DMS53 (cell line): ENCODE measurements at places on chromosomes 4 and X.

- DNase-seq = no peak
Observed at GRCh38 chr4:184442314-184442635, 32.1 kb downstream of the IRF2 start.

- DNase-seq = no peak
Observed at GRCh38 chrX:29775890-29776289, 439.5 kb upstream of the MAGEB2 start.

DNA sequence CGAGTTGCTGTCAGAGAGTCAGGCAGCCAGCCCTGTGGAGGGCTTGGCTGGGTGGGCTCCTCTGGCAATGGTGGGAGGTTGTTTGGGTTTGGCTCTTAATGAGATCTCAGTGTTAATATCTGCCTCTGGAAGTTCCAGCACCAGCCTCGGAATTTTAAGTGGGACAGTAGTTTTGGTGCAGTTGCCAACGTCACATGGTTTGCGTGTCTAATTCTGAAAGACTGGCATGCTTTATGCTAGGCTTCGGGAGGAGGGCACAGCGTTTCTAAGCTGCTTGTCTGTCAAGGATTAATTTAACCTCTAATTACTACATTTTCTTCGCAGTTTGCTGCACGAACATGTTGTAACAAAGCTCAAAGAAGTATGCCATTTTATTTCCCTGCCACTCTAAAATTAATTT is 9.2 kb downstream of the MAMLD1 start:
- DNase-seq = no peak

- DNase-seq = peak; percentile 43
Observed at GRCh38 chr4:141711211-141711610, 74.8 kb downstream of the IL15 start.

DNA sequence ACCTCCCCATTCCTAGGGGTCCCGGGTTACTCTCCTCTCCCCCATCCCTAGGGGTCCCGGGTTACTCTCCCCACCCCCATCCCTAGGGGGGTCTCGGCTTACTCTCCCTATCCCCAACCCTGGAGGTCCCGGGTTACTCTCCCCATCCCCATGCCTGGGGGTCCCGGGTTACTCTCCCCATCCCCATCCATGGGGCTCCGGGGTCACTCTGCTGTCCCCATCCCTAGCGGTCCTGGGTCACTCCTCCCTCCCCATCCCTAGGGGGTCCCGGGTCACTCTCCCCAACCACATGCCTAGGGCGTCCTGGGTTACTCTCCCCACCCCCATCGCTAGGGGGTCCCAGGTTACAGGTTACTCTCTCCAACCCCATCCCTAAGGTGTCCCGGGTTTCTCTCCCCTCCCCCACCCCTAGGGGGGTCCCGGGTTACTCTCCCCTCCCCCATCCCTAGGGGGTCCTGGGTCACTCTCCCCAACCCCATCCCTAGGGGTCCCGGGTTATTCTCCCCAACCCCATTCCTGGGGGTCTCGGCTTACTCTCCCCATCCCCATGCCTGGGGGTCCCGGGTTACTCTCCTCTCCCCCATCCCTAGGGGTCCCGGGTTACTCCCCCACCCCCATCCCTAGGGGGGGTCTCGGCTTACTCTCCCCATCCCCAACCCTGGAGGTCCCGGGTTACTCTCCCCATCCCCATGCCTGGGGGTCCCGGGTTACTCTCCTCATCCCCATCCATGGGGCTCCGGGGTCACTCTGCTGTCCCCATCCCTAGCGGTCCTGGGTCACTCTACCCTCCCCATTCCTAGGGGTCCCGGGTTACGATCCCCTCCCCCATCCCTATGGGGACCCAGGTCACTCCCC is 821 bp downstream of the ASMTL start:
- no peak for DNase-seq

GRCh38 chr4:8850830-8851188 is 20.8 kb downstream of the HMX1 start:
- DNase-seq = no peak

DNA sequence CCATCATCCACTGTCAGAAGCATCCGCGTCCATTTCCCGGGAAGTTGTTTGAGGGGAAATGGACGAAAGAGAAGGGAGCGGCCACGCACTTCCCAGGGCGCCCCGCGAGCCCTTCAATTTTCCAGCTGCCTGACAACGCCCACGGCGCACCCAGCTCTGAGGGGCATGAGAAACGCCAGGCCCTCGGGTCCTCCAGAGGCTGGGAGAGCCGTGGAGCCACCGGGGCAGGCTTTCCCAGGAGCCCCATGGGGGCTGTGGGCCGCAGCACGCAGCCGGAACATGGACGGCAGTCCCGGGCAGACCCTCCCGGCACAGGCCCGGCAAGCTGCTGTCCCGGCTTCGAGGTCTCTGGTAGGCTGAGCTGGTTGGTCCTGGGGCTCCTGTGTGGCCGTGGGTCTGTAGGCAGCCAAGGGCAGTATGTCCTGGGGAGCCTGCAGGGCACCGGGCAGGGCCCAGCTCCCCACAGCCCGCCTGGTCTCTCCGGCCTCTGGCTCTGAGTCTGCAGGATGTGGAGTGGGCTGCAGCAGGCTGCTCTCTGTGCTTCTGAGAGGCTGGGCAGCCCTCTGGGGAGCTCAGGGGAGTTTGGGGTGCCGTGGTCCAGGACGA is 115.2 kb downstream of the FAM53A start:
- DNase-seq = no peak

- peak; percentile 34 for DNase-seq
Observed at GRCh38 chr4:174496631-174497432, 25.5 kb downstream of the HPGD start.

DNA sequence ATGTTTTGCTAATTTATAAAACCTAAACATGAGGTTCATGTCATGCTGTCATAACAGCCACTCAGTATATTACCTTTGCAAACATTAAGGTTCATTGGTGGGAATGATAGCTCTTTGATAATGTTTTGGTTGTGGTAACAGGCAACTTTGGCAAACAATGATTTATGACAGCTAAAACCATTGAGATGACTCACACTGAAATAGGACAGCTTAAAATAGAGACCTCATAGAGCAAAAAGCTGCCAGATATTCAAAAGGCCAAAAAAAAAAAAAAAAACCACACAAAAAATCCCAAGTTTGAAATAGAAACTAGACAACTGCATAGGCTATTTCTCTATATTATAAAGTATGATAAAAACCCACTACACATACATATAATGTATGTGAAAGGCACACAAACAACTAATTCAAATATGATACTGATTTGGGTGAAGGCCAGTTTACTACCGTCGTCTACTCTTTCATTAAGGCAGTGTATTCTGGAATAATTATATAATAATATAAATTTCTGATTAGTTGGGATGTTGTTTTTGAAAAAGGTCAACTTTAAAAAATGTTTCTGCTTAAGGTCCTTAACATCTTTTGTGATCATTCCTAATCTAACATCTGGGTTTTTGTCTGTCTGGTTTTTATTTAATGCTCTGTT is 646.0 kb upstream of the PITX2 start:
- peak; percentile 45 for DNase-seq

- DNase-seq = peak; percentile 5
Observed at GRCh38 chrX:98357146-98357545, 1473.4 kb downstream of the RPA4 start.

GRCh38 chrX:16711219-16711811 is 1.2 kb downstream of the CTPS2 start:
- peak; percentile 31 for DNase-seq

DNA sequence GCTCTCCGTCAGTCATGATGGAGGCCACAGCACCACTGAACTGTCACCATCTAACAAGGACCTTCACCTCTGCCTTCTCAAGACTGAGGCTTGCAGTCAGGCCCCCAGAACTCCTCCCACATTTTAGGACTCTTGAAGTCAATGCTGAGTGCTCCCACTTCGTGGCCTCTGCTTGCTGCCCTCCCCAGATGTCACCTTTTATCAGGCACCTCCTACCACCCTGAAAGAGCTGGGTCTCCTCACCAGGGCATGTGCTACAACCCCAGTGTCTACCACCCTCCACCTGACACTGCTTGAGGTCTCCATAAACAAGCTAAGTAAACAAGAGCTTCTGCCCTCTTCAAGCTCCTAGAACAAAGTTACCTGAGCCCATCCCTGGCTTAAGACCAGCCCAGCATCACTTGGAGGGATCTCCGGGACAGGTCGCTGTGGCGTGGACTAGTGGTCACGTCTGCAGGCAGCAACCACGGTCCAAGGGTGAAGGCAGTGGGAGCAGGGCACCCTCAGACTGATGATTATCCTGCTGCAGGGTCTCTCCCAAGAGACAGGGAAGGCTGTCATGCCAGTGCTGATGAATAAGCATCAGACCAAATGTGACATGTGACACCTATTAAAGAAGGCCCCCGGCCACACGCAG is 7.7 kb upstream of the FAM53A start:
- no peak for DNase-seq

GRCh38 chr4:98430708-98431403 is 169.7 kb downstream of the RAP1GDS1 start:
- DNase-seq = no peak

- DNase-seq = peak; percentile 22
Observed at GRCh38 chrX:19373351-19373891, 29.7 kb downstream of the PDHA1 start.

GRCh38 chr4:149223659-149224058 is 592.0 kb downstream of the IQCM start:
- DNase-seq = no peak

DNA sequence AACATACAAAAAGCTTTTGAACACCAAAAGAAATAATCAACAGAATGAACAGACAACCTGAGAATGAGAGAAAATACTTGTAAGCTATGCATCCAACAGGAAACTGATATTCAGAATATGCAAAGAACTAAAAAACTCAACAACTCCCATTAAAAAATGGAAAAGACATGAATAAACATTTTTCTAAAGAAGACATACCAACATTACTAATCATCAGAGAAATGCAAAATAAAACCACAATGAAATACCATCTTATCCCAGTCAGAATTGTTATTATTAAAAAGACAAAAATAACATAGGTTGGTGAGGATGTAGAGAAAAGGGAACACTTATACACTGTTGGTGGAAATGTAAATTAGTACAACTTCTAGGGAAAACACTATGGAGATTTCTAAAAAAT is 1161.9 kb downstream of the PCDH19 start:
- no peak for DNase-seq

- no peak for DNase-seq
Observed at GRCh38 chr4:2487632-2488031, 18.7 kb downstream of the RNF4 start.

DNA sequence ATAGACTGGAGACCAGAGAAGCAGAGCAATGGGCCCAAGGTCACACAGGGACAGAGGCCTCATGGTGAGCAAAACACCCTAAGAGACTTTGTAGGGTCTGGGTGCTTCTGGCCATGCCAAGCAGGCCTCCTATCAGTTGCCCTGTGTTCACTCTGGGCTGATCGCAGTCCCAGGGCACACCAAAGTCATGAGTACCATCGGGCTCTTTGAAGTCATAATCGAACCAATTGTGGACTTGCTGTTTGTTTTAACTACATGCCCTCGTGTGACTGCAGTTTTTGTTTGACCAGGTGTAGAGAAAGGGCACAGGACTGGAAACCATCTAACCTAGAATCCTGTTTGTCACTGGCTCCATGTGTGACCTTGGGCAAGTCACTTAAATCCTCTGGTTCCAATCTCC is 172.5 kb upstream of the CPEB2 start:
- DNase-seq = peak; percentile 61

- no peak for DNase-seq
Observed at GRCh38 chrX:12494400-12495138, 296.6 kb upstream of the PRPS2 start.

DNA sequence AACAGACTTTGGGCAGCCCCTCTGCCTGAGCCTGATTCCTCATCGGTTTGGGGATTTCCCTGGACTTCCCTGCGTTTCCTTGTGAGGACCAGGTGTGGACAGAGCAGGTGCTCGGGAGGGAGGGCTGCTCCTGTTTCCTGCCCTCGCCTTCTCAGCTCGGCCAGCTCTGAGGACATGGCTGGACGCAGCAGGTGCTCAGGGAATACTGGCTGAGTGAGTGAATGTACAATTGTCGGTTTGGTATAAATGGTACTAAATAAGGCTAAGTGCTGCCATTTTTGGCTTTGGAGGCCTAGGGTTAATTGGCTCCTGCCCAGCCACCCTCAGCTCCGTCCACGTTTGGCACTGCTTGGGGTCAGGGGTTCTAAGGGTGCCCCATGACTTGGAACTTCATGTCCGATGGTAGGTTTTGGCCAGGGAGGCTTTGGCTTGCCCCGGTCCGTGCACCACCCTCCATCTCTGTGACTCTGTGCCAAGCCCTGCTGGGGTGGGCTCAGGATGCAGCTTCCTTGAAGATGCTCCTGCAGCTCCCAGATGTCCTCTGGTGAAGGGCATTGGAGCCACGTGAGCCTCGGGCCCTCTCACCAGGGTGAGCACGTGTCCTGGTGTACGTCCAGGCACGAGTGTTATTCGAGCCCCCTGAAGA is 45.0 kb upstream of the NKX1-1 start:
- DNase-seq = no peak

GRCh38 chrX:74949717-74950116 is 24.5 kb upstream of the NEXMIF start:
- no peak for DNase-seq

- DNase-seq = no peak
Observed at GRCh38 chr4:2332201-2332975, 70.5 kb upstream of the MXD4 start.

DNA sequence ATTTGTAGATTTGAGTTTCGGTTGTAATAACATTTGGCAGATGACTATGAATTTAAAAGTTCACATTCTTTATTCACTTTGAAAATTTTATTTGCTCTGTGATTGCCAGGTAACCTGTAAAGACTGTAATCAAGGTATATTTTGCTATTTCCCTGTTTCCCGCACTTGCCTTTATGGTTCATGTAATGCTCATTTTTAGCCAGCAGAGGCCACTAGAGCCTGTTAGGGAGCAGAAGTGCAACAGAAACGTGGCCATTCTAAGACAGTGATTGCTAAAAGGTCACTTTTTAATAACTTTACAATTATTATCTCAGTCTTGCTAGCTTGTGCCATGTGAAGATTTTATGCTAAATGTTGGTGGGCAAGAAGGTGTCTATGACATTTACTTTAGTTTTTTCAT is 12.4 kb downstream of the YIPF6 start:
- DNase-seq = peak; percentile 78

DNA sequence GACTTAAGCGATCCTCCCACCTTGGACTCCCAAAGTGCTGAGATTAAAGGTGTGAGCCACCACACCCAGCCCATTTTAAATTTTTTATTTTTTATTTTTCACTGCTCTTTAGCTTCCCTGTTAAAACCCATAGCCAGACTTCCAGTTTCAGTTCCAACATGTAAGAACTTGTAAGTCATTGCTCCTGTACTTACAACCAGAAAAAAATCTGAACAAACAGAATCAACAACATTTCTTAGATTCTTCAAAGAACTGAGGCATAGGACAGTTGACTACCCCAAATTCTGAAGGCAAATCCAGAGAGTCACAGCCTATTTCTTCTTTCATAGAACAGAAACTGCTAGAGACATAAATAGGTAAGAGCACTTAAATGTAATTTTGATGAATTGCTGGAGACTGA is 8.1 kb downstream of the GPRASP3 start:
- DNase-seq = no peak

- DNase-seq = peak; percentile 54
Observed at GRCh38 chrX:49270249-49270921, 792 bp downstream of the PPP1R3F start.

DNA sequence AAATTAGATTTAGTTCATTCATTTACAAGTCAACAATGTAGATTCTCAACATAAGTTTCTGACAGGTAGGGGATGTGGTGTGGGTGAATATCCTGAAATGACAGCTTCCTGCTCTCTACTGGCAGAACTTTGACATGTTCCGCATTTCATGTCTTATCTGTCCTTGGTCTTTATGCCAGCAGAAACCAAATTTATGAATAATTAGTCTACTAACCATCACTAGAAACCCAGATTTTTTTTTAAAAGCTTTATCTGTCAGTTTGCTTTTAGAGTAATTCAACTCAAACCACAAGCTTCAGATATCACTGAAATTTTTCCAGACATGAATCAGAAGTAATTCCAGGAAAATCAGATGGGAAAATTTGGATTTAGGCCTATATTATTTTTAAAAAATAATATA is 17.9 kb downstream of the COQ2 start:
- no peak for DNase-seq
